ENCODE measurements at places on chromosomes 4 and X.

GRCh38 chrX:479273-479981, 92.7 kb upstream of the PPP2R3B start:
- DNase-seq = no peak

DNA sequence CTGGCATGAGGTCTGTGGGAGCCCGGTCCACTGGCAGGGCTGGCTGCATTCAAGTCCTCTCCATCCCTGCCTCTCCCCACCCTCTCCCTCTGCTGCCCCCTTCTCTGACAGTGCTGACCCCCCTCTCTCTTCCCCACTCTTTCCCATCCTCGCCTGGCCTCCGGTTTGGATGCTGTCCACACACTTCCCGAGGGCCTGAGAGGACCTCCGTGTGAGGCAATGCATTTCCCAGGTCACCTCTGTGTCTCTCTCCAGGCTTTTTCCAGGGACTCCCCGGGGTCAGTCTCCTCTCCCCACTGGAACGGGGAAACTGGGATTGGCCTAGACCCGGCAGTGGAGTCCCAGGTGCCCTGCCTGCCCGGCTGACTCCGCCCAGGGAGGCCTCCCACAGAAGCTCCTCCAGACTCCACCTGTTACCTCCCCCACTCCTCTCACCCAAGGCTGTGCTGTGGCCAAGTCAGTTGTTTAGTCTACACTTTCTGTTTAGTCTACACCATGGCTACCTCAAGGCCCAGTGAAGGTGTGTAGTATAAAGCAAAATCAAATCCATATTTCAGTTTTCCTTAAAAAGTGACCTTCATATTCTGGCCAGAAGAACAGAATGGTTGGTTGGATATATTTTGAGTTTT, 146.8 kb downstream of the PTTG2 start:
- DNase-seq = no peak

- no peak for DNase-seq
Observed at GRCh38 chr4:16608123-16608522, 290.3 kb downstream of the LDB2 start.

DNA sequence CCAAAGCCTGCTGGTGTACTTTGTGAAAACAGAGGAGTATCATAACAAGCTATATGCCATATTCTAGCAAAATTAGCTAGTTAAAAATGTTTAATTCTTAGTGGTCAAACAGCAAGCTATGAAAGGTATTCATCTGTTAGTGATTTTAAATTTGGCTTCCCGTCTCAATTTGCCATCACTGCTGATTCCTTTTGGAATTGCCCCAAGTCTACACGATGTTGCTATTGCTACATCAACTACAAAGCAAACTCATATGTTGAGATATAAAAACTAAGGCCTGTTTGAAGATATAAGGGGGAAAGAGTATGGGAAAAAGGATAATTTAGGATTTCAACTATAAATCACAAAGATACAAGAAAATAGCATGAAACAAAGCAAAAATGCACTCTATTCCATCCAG, 146.1 kb downstream of the COL25A1 start:
- DNase-seq = no peak

- no peak for DNase-seq
Observed at GRCh38 chr4:76733068-76733771, 164.7 kb downstream of the SOWAHB start.

DNA sequence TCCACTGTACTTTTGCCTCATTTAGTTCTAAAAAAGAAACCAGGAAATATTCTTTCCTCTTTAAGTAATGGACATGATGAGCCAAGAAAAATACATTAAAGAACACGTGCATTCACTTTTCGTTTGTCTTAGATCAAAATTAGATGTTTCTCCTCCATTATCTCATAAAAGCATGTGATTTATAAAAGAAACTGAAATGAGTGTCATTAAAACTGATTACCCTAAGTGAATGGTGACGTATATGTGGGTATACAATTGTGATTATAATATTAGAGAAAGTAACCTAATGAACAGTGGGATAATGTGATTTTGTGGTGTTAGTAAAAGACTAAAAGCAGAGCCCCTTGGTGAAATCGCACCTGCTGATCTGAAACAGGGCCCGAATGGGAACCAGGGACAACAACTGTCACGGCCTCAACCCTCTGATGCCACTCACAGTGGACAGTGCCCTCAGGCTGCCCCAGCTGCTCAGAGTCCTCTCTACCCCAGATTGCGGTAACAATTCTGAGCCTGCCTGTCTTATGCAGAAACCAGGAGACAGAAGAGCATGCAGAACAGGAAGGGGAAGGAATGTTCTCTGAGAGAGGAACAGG, 25.7 kb upstream of the HS6ST2 start:
- DNase-seq = no peak

DNA sequence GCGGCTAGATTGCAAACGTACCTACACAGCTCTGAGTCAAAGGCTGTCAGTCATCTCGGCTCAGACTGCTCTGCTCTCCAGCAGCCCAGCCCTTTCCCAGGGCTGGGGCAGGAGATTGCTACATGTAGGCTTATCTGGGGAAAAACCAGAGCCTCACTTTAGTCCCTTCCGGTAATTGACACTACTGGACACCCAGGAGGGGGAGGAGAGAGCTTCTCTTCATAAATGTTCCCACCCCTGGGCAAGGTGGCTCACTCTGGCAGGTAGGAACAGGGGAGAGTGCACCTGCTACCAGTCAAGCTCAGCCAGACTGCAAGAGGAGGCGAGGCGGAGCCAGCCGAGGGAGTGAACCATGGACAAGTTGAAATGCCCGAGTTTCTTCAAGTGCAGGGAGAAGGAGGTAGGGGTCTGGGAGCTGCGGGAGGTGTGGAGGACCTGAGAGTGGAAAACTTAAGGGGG, at the start of gene SLC6A14:
Gene SLC6A14, plus strand, starts transcription at position 249 of the 459 bp plus-strand sequence. Its CDS starts 104 bp downstream, at position 353.
- no peak for DNase-seq

GRCh38 chrX:641671-642435, 11.3 kb downstream of the SHOX start:
- no peak for DNase-seq

DNA sequence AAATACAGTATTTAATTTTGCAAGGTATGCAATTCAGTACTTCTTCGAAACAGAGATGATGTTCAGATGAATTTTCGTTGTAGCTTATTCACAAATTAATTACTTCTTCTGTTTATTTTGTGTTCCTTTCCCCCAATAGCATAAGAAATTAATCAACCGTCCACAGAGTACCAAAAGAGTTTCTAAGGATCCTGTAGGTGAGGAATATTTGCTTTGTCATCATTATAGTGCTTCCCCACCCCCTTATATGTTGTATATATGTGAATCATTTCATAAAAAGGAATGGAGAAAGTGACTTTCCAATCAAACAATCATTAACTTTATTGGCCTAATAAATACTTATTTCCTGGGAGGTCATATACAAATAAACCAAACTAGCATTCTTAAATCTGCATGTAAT, 57.6 kb downstream of the DTHD1 start:
- DNase-seq = no peak

DNA sequence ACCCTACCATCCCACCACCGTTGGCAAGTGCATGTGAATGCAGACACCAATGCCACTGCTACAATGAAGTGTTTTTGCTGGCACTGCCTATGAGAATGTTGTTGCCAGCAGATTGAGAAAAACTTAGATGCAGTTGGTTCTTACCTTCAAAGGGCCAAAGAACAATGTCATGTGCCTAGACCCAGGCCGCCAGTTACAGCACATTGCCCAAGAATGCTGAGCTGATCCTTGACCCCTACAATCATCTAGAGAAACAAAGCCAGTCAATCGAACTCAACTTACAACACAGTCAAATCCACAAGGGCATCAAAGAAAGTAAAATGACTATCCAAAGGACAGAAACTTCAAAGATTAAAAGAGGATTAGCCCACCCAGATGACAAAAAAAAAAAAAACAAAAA, 102.4 kb upstream of the SPIN4 start:
- no peak for DNase-seq

- no peak for DNase-seq
Observed at GRCh38 chr4:126559961-126560360, 1072.8 kb upstream of the INTU start.

DNA sequence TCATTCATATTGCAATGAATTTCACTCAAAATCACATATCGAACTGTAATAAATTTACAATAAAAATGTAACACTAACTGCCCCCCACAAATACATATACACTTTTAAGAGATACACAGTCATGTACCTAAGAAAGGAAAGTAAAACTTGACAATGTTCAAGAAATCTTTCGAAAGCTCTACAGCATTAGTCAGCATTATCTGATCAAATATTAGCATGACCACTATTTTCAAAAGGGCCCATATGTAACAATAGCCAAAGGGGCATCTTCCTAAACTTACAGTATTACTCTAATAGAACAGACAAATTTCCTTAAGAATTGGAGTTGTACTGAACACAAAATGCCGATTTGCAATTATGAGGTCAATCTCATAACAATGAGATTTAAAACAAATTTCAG, 51.8 kb downstream of the STX18 start:
- DNase-seq = no peak

GRCh38 chr4:116427666-116428065, 657.7 kb downstream of the TRAM1L1 start:
- DNase-seq = no peak

DNA sequence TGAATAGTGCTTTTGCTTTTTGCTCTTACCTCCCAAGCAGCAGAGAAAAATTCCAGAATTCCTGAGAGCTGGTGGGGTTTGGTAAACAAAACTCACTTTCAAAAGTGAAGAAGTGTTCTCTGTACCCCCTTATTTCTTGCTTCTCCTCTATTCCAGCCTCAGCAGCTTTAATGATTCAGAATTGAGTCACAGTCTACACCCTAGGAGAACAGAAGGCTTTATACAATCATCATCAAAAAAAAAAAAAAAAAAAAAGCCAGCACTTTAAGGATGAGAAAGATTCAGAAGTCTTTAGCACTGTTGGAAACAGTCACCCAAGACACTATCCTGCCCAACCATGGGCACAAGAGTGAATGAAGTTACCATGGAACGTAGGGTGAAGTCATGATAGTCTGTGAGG, 1583.1 kb upstream of the PCDH10 start:
- no peak for DNase-seq

DNA sequence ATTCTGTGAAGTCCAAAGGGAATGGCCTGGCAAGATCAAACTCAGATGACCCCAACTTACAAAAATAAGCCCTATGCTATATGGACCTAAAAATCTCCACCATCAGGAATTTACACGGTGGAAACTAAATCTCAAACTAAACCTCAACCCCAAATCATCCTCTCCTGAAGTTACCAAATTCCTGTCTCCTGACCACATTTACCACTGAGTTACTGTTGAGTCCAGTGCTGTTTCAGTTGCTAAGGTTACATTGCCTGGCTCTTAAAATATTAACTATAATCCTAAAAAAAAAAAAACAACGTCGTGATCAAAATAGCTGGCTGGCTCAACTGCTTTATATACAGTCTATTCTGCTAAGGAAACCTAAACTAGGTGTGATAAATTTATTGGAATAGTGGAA, 315.2 kb upstream of the SLIT2 start:
- no peak for DNase-seq

DNA sequence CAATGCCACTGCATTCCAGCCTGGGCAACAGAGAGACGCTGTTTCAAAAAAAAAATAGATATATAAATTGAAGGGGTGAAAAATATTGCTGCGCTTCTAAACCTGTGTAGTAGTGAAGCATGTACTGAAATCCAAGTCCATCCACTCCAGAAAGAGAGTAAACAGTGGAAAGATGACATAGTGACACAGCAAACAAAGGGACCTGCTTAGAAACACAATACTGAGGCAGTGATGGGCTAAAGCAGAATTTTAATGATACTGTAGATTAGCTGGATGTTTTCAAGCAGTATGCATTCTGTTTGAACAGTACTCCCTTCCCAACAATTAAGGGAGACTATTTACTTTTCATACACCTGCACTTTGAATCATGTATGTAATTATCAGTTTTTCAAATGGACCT, 42.5 kb downstream of the TFDP3 start:
- DNase-seq = no peak

DNA sequence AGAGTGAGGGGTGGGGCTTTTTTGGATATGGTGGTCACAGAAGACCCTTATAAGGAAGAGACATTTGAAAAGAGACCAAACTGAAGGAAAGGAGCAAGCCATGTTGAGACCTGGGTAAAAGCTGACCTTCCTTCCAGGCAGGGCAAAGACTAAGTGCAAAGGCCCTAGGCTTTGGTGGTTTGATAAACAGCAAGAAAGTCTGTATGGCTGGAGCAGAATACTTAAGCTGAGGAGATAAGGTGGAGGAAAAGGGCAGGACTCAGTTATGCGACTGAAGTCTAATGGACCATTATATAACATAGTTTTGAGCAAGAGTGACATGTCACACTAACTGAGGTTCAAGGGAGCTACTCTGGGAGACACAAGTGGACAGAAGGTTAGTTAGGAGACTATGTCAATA, 20.0 kb downstream of the SH3RF1 start:
- DNase-seq = no peak

- no peak for DNase-seq
Observed at GRCh38 chr4:8311101-8312068, 41.8 kb downstream of the HTRA3 start.

DNA sequence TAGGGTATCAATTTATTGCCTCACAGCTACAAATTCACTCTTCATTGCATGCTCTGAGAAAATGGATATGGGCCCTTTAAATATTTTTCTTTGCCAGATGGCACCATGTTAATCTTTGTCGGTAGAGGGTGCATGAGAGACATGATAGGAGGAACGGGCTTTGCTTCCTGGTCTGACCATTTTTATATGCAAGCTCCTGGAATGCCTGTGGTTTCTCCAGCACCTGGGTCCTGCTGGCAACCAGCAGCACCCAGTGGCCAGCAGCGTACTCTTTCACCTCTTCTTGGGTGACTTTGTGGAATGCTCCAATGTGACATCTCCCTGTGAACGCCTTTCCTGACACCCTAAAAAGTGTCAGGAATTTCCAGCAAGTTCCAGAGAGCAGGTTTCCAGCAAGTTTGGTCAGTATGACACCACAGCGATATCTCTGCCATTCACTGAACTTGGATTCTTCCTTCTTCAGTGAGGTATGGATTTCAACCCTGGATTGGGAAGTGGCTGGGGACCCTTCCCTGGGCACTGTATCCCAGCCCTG, 140.3 kb upstream of the PGRMC2 start:
- no peak for DNase-seq

DNA sequence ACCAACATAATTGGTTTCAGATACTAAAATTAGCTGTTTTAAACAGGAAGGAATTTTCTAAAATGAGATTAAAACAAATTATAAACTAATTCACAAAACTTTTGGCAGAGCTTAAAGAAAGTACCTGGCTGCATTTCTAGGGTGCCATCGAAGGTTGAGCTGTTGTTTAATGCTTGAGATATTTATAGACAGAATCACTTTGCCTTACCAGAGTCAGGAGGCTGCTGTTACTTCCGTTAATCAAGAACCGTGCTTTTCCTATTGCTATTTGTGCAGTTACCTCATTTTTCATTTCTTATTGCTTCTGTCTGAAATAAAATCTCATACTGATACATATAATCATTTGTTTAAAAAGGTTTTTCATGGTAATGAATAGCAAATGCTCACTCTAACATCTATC, 242.9 kb downstream of the TECRL start:
- DNase-seq = no peak

Measured in CD4-positive, alpha-beta T cell treated with Interleukin-4 for 4 hours (primary cell).